ENCODE measurements at places on chromosomes 2 and 18.

DNA sequence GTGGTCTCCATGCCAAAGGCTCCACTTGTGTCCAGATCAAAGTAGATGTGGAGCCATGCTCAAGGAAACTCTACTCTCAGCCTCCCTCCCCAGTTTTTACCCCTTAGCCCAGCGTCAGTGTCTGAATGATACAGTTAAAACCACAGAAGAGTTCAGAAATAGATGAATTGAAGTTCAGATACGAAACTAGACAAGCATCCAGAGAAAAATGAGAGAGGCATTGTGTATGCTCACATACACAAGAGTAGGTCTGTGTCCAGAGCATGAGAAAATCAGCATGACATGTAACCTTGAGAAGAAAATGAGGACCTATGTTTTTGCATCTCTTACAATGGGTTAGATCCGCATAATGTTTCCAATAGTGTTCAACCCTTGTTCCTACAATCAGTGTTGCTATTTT lies 612.8 kb upstream of the PKDCC start:
- no peak for DNase-seq

GRCh38 chr2:101162561-101163330 lies 11.6 kb upstream of the TBC1D8 start:
- no peak for DNase-seq

DNA sequence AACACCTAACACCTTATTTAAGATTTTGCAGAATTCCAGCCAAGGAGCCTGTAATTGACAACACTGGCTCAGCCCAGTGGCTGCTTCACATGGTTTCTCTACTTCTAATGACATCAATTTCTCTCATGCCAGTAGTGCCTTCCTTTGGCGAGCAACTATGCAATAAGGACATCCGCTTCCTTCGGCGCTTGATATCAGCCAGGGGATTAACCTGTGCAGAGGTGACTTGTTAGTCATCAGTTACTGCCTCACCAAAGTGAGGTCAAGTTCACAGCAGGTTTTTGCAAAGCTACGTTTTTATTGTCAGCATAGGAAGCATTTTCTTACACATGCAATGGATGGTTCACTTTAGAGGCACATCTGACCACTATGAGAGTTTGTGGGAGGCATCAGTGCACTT lies 24.0 kb upstream of the EDAR start:
- DNase-seq, result no peak

DNA sequence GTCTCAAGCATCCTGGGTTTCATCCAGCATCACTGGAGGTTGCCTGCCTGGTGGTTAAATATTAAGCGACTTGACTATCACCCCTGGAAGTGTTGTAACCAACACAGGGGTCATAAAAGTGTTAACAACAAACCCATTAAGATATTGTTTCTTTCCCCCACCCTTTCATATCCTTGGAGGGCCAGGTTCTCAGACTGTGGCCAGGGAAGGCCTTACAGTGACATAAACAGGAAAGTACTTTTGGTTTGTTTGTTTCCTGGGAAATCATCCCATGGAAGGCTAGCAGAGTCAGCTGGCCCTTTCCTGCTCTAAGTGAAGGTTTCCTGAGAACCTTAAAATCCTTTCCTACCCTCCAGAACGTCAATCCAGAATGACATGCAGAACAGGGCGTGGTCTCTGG lies 160.9 kb downstream of the CLIP4 start:
- DNase-seq, result no peak

DNA sequence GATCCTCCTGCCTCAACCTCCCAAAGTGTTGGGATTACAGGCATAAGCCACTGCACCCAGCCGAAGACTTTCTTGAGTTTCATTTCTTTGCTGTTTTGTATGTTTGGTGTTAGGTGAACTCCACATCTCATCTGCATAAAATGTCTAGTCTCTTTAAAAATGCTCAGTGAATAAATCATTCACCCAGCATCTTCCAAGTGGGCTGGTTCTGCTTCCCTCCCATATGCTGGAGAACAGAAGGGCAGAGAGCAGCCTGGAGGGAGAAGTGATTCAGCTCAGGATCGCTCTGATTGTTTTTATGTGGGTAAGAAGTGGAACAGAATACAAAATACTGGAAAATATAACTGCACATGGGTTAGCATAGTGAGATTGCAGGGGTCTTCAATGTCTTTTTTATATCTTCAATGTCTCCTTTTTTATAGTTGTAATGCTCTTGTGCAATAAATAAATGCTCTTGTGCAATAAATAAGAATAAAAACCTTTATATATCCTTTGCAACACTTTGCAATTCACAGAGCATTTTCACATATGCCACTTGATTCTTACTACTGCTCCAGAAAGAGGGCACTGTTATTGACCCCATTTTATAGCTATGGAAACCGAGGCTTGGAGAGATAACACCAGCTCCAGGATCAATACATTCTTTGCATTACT lies 253.0 kb upstream of the NCKAP5 start:
- DNase-seq, result peak; percentile 86

DNA sequence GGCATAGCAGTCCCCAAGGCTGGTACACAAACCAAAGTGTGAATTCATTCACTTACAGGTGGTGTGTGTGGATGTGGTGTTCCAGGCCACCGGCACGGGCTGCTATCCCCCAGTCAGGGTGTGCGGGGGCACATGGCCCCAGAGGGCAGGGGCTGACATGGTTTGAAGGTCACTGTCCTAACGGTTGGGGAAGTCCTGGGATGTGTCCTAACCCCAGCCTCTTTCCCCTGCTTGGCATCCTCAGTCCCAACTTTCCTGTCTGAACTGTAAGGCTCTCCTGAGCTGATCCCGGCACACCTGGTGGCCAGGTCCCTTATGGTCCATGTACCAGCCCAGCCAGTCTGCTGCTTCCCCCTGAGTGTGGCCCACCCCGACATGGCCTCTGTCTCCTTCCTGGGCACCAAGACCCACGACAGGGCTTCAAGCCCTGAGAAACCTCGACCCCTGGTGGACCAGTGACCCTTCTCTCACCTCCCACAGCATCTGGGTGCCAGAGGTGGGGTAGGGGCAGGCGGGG lies 2.4 kb upstream of the TMEM185B start:
- no peak for DNase-seq

- DNase-seq, result no peak
Observed at GRCh38 chr2:10765461-10765860, 44.0 kb downstream of the ATP6V1C2 start.

DNA sequence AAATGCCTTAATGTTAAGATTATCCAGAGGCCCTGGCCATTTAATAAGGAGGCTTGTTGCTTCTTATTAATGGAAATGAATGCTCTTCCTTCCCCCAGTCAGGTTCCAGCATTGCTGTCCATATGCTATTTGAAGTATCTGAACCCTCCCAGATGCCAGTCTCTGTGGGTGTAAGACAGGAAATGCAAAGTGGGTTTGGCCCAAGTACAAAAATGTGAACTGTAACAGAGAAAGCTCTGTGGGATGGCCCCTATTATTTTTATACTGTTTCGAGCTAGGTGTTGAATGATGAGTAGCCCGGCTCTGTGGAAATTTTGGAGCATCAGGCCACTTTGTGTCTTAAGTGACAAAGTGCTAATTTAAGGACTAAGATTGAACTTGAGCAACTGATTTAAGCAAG lies 141.0 kb downstream of the UXS1 start:
- no peak for DNase-seq

DNA sequence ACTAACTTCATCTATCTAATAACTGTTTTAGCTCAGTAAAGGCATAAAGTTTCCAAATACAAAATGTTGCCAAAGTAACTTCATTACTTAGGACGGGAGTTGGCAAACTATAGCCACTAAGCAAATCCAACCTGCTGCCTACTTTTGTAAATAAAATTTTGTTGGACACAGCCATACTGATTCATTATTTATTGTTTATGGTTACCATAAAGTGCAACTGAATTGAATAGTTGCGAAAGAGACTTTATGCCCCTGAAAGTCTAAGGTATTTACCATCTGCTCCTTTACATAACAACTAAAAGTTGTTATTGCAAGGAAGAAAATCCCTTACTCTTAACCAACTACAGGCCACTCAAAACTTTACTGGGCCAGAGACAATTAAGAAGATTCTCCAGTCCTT lies 256.7 kb upstream of the RBBP8 start:
- DNase-seq, result no peak

GRCh38 chr2:179129574-179130238 lies 79.8 kb upstream of the CCDC141 start:
- DNase-seq, result no peak

DNA sequence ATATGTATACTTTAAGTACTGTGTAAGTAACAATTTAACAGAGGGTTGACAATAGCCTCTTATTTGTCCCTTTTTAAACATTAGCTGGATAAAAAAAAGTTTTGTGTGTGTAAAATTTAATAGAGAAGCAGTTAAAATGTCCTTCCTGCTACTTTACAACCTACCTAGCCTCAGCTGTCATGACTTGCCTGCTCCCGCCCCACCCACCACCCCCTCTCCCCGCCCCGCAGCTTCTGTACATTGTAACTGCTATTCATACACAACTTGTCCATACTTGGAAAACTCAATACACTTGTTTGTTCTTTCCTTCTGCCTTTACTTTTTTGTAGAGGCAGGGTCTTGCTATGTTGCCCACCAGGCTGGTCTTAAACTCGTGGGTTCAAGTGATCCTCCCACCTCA lies 19.5 kb downstream of the RELCH start:
- no peak for DNase-seq

DNA sequence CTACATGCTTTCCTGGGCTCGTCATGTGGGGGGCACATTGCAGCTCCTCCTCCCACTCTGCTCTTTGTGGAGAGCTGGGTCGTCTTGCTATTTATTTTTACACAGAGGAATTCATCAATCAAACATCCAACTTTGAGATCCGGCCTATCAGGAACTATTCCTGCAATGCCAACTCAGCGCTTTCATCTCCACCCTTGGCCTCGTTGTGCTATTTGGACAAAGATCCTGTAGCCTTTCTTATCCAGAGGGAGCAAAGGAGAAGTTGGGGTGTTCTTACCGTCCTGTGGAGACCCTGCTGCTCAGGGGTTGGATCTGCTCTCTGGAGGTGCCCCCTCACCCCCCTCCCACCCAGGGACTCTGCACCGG lies 92.1 kb downstream of the ASB1 start:
- no peak for DNase-seq

GRCh38 chr2:102453501-102453900 lies 19.5 kb upstream of the SLC9A4 start:
- DNase-seq, result no peak

DNA sequence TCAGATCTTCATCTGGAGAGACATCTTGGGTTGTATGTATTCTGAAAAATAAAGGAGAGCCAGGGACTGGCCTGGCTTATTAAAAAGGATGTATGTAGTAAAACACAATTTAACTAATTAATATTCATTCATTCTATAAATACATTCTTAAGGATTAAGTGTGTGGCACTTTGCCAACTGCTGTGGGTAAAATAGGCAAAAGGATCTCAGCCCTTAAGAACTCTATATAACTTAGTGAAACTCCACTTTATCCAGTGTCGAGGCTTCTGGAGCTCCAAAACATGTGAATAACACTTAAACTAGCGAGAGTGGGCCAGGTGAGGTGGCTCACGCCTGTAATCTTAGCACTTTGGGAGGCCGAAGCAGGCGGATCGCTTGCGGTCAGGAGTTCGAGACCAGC lies 7.7 kb upstream of the STK39 start:
- DNase-seq, result no peak

GRCh38 chr18:57148263-57148662 lies 1.4 kb downstream of the BOD1L2 start:
- no peak for DNase-seq

DNA sequence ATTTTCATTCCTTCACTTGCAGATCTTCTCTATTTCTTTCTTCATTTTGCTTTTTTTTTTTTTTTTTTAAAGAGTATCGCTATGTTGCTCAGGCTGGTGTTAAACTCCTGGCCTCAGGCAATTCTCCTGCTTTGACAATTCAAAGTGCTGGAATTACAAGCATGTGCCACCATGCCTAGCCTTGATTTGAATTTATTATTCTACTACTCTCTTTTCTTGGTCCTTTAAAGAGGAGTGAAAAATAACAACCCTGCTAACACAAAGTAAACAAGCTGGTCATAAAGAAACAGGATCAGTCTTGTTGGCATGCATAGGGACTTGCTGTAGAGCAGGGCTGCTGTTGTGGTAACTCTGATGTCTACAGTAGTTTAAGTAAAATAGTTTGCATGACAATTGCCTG lies 1615.3 kb upstream of the ZEB2 start:
- peak; percentile 3 for DNase-seq

GRCh38 chr2:32061973-32062861 lies 1.1 kb upstream of the SPAST start:
- DNase-seq, result peak; percentile 60

GRCh38 chr18:52341103-52341432 lies 1.1 kb downstream of the DCC start:
- DNase-seq, result no peak

- no peak for DNase-seq
Observed at GRCh38 chr2:230874456-230874855, 9.7 kb downstream of the ITM2C start.

DNA sequence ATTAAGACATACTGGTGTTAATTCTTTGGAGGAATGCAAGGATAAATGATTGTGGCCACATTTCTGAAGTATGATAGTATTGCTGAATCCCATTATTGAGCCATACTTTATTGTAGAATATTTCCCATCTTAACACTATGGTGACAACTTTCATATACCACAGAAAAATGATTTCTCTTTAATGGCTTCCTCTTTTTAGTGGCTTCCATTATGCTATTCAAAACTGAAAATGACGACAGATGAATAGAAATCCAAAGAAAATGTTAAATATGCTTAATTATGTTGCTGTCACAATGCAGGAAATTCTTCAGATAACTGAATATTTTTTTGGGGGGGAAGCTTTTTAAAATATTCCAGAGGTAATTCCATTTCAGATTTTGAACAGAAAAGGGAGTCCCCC lies 88.9 kb upstream of the TMEM200C start:
- no peak for DNase-seq

DNA sequence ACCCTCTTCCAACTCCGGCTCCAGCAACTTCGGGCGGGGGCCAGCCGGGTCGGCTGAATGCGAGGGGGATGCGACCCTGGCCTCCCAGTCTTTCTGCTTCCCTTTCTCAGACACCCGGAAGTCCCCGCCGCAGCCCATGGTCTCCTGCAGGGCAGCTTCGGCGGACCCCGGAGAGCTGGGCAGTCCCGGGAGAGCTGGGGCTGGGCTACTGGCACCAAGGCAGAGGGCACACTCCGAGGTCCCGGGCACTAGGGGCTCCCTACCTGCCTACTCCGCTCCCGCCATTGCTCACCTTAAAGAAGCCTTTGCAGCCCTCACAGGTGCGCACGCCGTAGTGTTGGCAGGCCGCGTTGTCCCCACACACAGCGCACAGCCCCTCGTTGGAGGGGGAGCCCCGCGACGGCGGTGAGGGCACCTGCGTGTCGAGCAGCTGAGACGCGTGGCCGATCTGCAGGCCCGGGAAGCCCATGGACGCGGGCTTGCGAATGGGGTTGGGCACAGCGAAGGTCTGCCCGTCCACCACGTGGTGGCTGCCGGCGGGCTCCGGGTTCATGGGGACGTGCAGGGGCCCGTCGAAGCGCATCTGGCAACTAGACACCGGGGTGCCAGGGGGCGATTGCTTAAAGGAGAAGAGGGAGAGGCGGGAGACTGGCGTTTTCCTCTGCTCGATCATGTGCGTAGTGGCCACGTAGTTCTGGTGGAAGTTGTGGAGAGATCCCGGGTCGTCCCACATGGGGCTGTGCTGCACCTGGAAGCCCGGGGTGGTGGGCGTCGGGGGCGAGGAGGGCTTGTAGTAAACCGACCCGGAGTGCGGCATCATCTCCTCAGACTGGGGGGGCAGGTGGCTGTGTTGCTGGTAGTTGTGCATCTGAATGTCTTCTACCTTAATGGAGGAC lies 3.2 kb downstream of the NR4A2 start:
- no peak for DNase-seq
